CD4-positive, alpha-beta T cell treated with Interleukin-15 for 4 hours (primary cell): ENCODE measurements at places on chromosomes 3 and 15.

- DNase-seq = no peak
Observed at GRCh38 chr3:12629560-12629959, 34.4 kb downstream of the RAF1 start.

DNA sequence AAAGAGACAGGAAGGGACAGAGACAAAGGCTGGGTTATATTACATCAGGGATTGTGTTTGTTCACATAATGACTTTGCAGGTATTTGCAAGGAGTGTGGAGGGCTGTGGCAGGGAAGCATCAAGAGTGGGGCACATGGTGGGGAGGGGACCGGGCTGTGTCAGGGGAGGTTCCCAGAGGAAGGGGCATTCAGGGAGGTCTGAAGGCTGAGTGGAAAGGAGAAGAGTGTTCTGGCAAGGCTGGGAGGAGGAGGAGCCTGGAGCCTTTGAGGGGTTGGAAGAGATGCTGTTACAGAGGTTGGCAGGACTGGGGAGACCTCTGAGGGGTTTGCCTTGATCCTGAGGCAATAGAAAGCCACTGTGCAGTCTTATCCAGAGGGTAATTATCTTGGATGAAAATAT, 49.4 kb downstream of the EXOG start:
- DNase-seq = no peak

DNA sequence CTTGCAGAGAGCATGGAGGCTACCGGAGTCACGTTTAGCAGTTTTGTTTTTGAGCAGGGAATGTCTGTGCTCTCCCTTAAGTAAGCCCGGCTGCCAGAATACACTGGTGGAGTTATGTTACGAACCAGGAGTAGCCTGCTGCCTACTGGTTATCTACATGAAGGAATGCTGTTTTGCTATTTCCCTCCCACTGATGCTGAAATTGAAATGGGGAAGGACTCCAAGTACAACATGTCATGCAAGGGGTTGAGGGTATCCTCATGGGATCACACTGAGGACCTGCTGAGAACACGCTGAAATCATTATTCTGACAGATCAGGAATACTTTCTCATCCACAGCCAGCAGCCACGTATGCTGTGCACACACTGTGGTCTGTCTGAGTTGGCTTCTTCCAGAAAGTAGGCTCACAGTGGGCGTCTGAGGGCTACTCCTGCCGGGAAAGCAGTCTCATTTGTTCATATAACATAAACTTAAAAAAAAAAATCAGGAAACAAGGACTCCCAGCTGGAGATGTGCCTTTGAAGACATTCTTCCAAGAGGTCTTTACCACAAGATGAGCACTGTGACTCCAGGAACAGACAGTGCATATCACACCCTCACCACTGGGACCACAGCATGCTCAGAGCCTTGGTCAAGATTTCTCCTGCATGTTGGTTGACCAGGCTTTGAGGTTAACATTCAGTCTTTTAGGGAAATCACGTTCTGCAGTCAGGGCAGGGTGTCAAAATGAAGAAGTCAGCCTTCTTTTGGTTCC, 300.4 kb upstream of the RASGRP1 start:
- no peak for DNase-seq

DNA sequence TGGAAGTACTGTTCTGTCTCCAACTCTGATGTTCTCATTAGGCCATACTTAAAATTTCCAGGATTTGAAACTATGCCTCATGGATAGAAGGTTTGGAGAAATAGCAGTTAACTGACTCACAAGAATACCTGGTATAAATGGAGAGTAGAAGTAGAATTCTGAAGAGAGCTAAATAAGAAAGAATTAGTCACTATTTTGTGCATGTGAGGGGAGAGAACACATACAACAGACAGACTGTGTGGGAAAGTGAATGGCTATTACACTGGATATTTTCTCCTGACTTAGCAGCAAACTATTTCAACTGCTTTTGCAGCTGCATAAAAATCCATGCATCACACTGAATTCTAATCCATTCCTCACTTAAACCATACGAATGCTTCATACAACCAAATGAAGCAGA, 71.3 kb downstream of the C3orf70 start:
- no peak for DNase-seq

GRCh38 chr15:100468285-100468684, 60.5 kb downstream of the CERS3 start:
- no peak for DNase-seq
